Spleen (tissue), 13 donors: ENCODE measurements at places on chromosomes 6 and 20.

- peaks cover 17% of the 10 kb centered on the region for H3K36me3 ChIP-seq
- H3K27ac ChIP-seq, result no peak overlapping the region
- peak; percentile 87 for DNase-seq
- peaks cover 50% of the 10 kb centered on the region for H3K4me1 ChIP-seq
- no peak overlapping the region for H3K4me3 ChIP-seq
Measured at GRCh38 chr20:38304845-38305447, 990 bp downstream of the BPI start.

DNA sequence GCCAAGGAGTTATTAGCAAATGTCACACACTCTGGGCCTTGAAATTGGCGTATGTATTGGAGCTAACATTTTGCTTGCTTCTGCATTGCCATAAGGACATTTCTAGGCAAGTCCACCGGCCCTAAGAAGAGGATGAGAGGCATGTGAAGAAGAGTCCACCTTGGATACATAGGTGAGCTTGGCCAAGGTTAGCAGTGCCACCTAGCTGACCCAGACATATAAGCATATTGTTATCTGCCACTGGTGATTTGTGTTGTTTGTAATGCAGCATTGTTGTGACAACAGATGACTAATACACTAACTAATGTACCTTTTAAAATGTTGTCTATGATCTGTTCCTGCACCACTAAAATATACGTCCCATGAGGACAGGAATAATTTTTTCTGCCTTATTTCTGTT lies 24.8 kb upstream of the HLA-DQA2 start:
- no peak for DNase-seq
- no peaks in the 10 kb centered on the region for H3K36me3 ChIP-seq
- H3K27ac ChIP-seq, result no peak overlapping the region
- H3K4me1 ChIP-seq, result no peaks in the 10 kb centered on the region

DNA sequence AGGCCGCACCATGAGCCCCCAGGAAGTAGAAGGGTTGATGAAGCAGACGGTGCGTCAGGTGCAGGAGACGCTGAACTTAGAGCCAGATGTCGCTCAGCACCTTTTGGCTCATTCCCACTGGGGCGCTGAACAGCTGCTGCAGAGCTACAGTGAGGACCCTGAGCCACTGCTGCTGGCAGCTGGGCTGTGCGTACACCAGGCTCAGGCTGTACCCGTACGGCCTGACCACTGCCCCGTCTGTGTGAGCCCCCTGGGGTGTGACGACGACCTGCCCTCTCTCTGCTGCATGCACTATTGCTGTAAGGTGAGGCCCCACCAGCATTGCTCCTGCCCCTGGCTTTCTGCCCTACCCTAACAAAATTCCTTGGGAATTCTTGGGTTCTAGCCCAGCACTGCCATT lies 13.1 kb downstream of the DNPH1 start:
- no peak overlapping the region for H3K27ac ChIP-seq
- DNase-seq, result no peak
- H3K4me1 ChIP-seq, result peaks cover 9% of the 10 kb centered on the region
- no peaks in the 10 kb centered on the region for H3K36me3 ChIP-seq
- H3K4me3 ChIP-seq, result no peak overlapping the region
- H3K27me3 ChIP-seq, result no peaks in the 10 kb centered on the region

GRCh38 chr20:39882806-39883205 lies 806.2 kb downstream of the MAFB start:
- DNase-seq, result no peak
- H3K36me3 ChIP-seq, result no peaks in the 10 kb centered on the region
- H3K27ac ChIP-seq, result no peak overlapping the region
- H3K4me1 ChIP-seq, result peaks cover 13% of the 10 kb centered on the region
- H3K4me3 ChIP-seq, result no peak overlapping the region
- no peaks in the 10 kb centered on the region for H3K27me3 ChIP-seq

GRCh38 chr6:166775923-166776220 lies 148.8 kb upstream of the RPS6KA2 start:
- no peak for DNase-seq
- H3K27me3 ChIP-seq, result no peaks in the 10 kb centered on the region
- no peak overlapping the region for H3K4me3 ChIP-seq
- no peak overlapping the region for H3K27ac ChIP-seq
- peaks cover 4% of the 10 kb centered on the region for H3K4me1 ChIP-seq

DNA sequence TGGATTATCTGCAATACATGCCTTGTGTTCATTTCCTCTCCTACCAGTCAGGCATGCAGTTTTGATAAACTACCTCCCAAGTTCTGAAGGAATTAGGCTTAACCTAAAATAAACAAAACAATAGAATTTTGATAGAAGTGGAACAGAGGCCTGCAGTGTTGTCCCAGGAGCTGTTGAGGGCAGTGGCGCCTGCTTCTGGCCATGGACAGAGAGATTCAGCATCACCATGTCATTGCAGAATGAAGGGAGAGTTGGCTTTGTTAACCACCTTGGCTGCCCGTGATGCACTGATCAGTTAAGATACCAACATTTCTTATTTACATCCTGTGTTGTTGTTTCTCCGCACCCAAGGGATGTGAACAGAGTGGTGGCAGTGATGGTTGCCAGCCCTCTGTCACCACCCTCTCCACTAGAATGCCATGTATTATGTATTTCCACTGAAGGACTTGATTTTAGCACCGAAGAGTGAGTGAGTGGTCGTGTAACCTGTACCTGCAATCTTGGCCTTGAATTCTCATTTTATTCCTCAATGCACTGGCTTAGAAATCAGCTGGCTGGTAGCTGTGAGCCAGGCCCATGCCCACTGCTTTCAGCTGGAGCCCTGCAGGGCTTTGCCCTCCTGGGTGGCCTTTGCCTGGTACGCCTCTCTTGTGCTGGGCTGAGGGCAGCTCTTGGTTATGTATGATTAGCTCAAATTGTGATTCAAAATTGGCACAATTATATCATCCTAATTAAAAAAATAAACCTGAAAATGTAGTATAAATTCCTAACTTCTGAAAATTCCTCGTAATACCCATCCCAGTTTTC lies 56.5 kb downstream of the SHLD1 start:
- no peak overlapping the region for H3K4me3 ChIP-seq
- H3K27ac ChIP-seq, result no peak overlapping the region
- no peaks in the 10 kb centered on the region for H3K36me3 ChIP-seq
- DNase-seq, result no peak
- H3K4me1 ChIP-seq, result peaks cover 24% of the 10 kb centered on the region

- H3K4me3 ChIP-seq, result peak overlapping the region; percentile 95
- H3K27ac ChIP-seq, result peak overlapping the region; percentile 99
- H3K36me3 ChIP-seq, result peaks cover 19% of the 10 kb centered on the region
- no peaks in the 10 kb centered on the region for H3K27me3 ChIP-seq
- peaks cover 45% of the 10 kb centered on the region for H3K4me1 ChIP-seq
Measured at GRCh38 chr20:50932016-50932485, 814 bp upstream of the ADNP start.

GRCh38 chr6:43764772-43765171 lies 5.2 kb upstream of the VEGFA start:
- no peaks in the 10 kb centered on the region for H3K27me3 ChIP-seq
- no peak overlapping the region for H3K27ac ChIP-seq
- H3K4me3 ChIP-seq, result no peak overlapping the region
- H3K36me3 ChIP-seq, result no peaks in the 10 kb centered on the region
- H3K4me1 ChIP-seq, result peaks cover 10% of the 10 kb centered on the region

DNA sequence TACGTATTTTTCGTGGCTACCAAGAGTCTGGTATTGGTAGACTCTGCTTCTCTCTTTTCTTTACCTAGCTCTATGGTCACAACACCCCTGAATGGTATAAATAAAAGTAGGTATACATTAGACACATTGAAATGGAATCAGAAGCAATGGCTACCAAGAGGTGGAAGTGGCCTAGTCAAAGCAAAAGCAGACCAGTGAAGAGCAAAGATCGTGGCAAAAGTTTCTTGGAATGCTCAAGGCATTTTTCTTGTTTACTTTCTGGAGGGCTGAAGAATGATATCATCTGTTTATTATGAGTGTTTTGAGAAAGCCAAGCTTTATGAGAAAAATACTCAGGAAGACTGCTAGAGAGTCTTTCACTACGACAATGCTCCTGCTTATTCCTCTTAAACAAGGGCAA lies 28.6 kb upstream of the MOCS1 start:
- H3K4me1 ChIP-seq, result no peaks in the 10 kb centered on the region
- no peak for DNase-seq
- no peaks in the 10 kb centered on the region for H3K36me3 ChIP-seq
- H3K27me3 ChIP-seq, result no peaks in the 10 kb centered on the region
- H3K27ac ChIP-seq, result no peak overlapping the region
- H3K4me3 ChIP-seq, result no peak overlapping the region

DNA sequence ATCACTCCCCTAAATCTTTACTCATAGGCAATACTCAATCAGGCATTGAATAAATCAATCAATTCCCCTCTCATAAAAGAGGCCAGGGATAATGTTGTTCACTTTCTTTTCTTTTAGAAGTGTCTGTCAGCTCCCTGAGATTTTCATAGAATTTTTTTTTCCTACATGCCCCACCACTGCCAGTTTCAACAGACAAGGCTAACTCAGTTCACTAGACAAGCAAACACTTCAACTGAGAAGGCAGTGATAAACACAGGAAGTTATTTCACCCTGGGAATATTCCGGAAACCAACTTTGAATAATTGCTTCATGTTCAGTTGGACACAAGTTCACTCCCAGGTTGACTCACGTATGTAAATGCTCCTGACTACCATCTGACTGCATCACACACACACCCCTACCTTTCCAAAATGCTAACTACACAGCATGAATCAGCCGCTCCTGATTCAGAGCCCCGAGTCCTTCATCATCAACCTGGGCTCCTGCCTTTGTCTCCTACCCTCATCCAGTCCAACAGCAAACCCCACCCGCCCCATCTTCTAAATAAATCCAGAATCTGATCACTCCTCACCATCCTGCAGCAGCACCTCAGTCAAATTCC lies 143.9 kb downstream of the BCAS1 start:
- H3K4me1 ChIP-seq, result peaks cover 45% of the 10 kb centered on the region
- no peaks in the 10 kb centered on the region for H3K27me3 ChIP-seq
- DNase-seq, result no peak
- no peak overlapping the region for H3K4me3 ChIP-seq

GRCh38 chr20:37933786-37934633 lies 31.1 kb downstream of the VSTM2L start:
- H3K27me3 ChIP-seq, result no peaks in the 10 kb centered on the region
- peaks cover 3% of the 10 kb centered on the region for H3K4me1 ChIP-seq
- no peak overlapping the region for H3K27ac ChIP-seq
- H3K36me3 ChIP-seq, result no peaks in the 10 kb centered on the region

DNA sequence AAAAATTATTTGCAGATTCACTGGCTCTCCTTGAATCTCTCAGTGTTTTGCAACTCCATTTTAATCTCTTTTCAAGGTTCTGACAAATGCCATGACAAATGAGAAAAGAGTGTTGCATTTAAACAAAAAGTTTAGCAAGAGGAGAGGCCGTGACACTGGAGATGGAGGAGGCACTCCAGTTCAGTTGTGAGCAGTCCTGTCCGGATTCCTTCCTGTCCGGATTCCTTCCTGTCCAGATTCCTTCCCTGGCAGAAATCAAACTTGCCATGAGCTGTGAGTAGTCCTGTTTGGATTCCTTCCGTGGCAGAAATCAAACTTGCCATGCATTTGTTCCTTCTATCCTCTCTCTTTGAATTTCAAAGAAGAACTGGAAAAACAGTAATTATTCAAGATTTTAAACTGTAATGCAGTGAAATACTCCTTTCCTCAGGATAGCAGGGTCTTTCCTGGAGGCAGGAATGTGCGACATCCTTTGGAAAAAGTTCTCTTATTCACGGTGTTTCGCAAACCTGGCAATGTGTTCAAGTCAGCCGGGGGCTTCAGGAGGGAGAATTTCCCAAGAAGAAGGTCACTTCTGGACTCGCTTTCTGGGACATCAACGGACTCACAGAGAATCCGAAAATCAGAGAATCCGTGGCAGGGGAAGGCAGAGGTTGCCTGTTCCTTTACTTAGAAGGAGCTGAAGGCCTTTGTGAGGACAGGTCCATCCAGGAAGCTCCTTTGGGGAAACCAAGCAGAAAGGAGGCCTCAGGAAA lies 48.7 kb upstream of the DACT2 start:
- no peak for DNase-seq
- no peaks in the 10 kb centered on the region for H3K36me3 ChIP-seq
- H3K4me3 ChIP-seq, result no peak overlapping the region
- H3K27me3 ChIP-seq, result peaks cover 9% of the 10 kb centered on the region
- no peaks in the 10 kb centered on the region for H3K4me1 ChIP-seq

- no peak for DNase-seq
- H3K27ac ChIP-seq, result peak overlapping the region; percentile 97
- peaks cover 33% of the 10 kb centered on the region for H3K36me3 ChIP-seq
- H3K27me3 ChIP-seq, result no peaks in the 10 kb centered on the region
- H3K4me1 ChIP-seq, result peaks cover 76% of the 10 kb centered on the region
Measured at GRCh38 chr6:109456710-109457561, 1.4 kb upstream of the MICAL1 start.

GRCh38 chr6:90110971-90111370 lies 185.7 kb downstream of the BACH2 start:
- peaks cover 20% of the 10 kb centered on the region for H3K4me1 ChIP-seq
- H3K36me3 ChIP-seq, result no peaks in the 10 kb centered on the region
- no peak overlapping the region for H3K27ac ChIP-seq
- H3K4me3 ChIP-seq, result no peak overlapping the region
- no peaks in the 10 kb centered on the region for H3K27me3 ChIP-seq
- DNase-seq, result no peak

DNA sequence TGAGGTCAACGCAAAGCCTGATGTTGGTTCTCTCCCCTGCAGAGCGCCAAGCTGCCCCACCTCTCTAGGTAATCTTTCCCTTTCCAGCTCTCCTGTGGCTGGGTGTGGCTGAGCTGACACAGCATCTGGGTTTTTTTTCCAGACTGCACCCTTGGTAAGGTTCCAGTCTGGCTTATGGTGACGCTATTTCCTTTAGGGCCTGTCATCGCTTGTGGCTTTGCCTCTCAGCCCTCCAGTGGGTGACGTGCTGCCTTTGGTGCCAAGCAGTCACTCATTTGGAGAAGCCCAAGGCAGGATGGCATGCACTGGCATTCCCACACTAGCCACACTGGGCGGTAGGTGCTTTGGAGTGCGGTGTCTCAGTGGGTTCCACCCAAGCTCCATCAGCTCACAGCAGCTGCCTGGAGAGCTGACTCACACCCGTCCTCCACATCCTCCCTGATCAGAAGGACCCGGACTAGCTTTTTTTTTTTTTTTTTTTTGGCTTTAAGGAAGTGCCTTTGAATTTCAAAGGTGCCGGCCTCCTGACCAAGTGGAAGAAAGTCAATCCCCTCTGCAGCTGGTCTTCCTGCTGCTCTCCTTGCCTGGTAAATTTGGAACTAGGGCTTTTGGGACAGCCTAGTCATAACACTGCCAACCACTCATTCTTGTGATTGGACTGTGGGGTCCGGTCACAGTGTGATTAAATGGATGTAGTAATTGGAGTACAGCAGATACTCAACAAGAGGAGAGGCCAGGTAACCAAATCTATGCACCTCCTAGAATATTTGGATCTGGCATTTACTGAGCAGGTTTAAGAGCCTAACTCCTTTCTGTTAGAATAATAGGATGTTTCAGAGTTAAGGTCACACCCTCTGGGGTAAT lies 153.6 kb downstream of the CD83 start:
- no peak for DNase-seq
- peaks cover 10% of the 10 kb centered on the region for H3K4me1 ChIP-seq
- H3K27me3 ChIP-seq, result no peaks in the 10 kb centered on the region
- no peak overlapping the region for H3K4me3 ChIP-seq

DNA sequence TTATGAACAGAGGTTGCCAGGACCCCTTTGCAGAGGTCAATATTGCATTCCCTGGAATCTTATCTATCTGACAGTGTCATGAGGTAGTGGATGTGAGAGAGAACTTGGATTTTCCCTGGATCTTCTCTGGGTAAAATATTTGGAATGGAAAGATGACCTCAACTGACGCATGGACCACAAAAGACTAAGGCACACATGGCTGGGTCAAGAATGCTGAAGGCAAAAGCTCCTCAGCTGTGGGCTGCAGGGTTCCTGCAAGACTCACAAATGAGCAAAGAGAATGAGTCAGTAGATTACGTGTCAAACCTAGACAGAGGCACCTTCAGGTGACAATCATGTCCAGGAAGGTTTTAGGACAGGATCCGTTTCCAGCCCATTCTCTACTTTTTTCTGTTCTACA lies 484.0 kb downstream of the C6orf118 start:
- DNase-seq, result no peak
- H3K4me1 ChIP-seq, result no peaks in the 10 kb centered on the region
- H3K4me3 ChIP-seq, result no peak overlapping the region
